ENCODE measurements at places on chromosomes 5 and 9. TPM values are rescaled to one million over a fixed set of nuclear protein-coding genes. Genes with fewer than 3 reads are reported as not detected.

The GPR21 gene
- 2.6 TPM for total RNA-seq

The SFXN1 gene
- 38.5 TPM for total RNA-seq

The ADAMTS6 gene
- 8.1 TPM for total RNA-seq

The LHFPL2 gene
- 107 TPM for total RNA-seq

The PSD2 gene
- total RNA-seq = 0.10 TPM

The SLC31A2 gene
- total RNA-seq = 6.7 TPM

The SLC6A19 gene
- not detected for total RNA-seq

The LCP2 gene
- total RNA-seq = 11.6 TPM

The TAL2 gene
- 8.6 TPM for total RNA-seq

The NR5A1 gene
- not detected for total RNA-seq

The RPS23 gene
- 3,761 TPM for total RNA-seq

The CCDC192 gene
- 0.31 TPM for total RNA-seq
